NB4 (cell line): ENCODE measurements at places on chromosomes 6 and 20.

DNA sequence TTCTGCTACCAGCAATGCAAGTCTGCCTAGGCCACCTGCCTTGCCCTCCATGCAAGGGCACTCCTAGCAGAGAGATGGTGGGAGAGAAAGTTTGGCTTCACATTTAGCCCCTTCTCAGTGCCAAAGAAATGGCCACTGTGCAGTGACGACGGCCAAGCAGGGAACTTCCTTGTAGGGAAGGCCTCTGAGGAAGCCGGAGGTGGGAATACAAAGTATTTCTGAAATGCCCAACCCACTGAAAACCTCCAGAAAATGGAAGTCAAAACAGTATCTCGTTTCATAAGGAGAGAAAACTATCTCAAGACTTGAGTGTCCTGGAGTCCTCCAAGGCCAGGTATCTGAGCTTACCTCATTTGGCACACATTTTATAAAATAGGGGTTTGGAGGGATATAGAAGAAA, 42.7 kb downstream of the JAG1 start:
- no peak for DNase-seq

DNA sequence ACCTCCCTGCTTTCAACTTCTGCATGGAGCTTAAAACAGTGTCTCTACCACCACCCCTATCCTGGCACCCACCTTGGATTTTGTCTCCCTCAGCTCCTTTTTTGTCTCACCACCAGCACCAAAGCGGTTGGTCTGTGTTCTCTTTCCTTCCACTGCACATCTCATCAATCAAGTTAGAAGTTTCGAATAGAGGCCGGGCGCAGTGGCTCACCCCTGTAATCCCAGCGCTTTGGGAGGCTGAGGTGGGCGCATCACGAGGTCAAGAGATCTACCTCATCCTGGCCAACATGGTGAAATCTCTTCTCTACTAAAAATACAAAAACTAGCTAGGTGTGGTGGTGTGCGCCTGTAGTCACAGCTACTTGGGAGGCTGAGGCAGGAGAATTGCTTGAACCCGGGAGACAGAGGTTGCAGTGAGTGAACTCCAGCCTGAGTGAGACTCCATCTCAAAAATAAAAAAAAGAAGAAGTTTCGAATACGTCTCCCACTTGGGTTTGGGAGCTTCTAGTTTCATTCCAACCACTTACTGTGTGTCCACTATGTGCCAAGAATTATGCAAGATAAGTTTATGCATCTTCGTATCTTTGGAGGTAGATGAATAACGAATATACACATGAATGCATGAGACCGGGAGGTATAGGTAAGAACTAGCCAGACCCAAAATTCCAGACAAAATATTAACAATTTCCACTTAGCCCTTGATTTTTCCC, 5.9 kb downstream of the PCED1A start:
- DNase-seq, result no peak

GRCh38 chr6:125154761-125155135, 1.2 kb downstream of the TPD52L1 start:
- no peak for DNase-seq

- DNase-seq, result no peak
Measured at GRCh38 chr6:3820563-3820962, 28.6 kb upstream of the FAM50B start.

GRCh38 chr6:63546236-63546635, 26.0 kb upstream of the LOC128125822 start:
- no peak for DNase-seq

DNA sequence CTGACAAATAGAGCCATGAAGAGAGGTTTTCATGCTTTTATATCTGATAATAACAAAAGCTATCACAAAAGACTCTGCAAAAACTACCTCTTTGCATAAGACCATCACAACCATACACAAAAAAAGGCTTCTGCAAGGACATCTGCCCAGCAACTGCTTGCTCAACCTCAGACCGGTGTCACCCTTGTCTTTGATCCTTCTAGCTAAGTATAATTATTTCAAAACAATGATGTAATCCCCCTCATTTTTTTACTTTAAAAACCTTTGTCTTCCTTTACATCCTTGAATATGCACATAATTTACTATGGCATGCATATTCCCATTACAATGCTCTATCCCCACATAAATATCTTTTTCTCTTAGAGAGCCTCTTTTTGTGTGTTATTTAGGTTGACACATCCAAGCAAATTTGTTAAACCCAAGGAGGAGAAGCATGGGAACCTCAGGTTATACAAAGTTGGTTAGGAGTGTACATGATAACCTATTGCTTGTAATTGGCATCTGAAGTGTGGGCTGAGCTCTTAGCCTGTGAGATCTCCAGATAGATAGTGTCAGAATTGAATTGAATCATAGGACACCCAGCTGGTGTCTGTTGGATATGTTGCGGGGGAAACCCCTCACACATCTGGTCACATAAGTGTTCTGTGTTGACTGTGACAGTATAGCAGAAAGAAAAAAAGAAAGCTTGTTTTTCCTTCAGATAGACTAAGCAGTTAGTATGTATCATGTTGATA, 20.7 kb upstream of the CGA start:
- DNase-seq, result peak; percentile 7

DNA sequence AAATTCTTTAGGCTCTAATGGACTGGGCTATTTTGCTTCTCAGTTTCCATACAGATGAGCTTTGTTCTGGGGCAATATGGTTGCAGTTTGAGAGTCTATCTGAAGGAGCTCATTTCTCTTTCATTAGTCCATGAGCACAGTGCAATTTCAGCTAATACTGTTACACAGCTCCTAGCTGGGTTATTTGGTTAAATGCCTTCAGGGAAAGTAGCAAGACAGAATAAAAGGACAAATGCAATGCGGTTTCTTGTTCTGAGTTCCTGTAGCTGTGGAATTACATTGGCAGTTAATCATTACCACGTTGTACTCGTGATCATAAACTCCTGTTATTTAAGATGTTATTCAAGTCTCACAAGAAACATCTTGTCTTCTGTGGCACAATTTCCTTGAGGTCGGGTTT, 127.7 kb downstream of the BFSP1 start:
- no peak for DNase-seq

- DNase-seq, result no peak
Measured at GRCh38 chr20:39563349-39563748, 601.2 kb downstream of the DHX35 start.

- no peak for DNase-seq
Measured at GRCh38 chr6:16154904-16155303, 26.0 kb downstream of the MYLIP start.

GRCh38 chr20:36084897-36085613, 69.5 kb upstream of the EPB41L1 start:
- DNase-seq, result peak; percentile 59

DNA sequence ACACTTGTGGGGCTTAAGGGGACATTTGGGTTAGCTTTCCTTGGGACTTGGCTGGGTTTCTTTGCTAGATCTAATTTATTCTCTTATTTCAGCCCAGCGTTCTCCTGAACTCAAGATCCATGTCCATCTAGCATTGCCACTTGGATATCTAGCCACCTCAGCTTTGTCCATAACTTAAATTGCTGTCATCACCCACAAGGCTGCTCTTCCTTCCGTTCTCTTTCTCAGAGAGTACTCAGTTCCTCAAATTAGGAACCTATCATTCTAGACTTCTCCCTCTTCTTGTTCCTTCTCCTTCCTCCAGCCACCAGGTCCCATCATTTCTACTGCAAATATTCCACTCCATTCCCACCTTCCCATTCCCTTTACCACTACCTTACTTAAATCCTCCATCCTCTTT, 4.3 kb downstream of the SMIM26 start:
- DNase-seq, result no peak

GRCh38 chr6:154579485-154579884, 69.0 kb upstream of the CNKSR3 start:
- DNase-seq, result no peak

DNA sequence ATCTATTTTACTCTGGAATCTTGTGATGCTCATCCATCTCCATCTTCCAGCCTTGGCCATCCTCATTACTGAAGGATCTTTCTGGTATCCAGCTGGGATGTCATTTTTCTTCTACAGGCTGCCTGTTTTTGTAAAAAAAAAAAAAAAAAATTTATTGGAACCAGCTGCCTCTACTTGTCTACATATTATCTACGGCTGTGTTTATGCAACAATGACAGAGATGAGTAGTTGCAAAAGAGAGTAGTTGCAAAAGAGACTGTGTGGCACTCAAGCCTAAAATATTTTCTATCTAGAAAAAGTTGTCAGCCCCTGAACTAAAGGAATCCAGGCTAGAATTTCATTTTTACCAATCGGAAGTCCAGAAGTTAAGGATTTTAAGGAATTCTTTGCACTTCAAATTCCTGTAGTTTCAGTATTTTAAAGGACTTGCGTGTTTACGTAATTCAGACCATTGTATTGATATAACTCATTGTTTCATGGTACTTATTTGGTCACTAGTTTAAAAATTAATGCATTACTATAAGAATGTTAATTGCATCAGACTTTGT, 38.6 kb upstream of the PLCG1 start:
- no peak for DNase-seq

DNA sequence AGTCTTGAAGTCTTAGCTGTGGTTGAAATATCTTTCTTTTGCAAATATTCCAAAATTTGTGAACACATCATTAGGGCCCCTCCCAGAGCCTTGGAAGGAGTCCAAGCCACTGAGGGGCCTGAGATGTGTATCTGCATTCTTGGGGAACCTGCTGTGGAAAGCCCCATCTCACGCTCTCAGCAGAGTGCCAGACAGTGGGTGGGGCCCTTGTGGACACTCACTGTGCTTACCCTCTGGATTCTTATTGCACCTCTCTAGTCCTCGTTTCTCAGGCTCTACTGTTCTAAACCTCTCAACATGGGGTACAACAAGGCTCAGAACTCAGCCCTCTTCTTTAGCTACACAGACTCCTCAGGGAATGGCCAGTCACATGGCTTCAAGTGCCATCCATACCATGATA, 416.2 kb upstream of the CDH4 start:
- no peak for DNase-seq

DNA sequence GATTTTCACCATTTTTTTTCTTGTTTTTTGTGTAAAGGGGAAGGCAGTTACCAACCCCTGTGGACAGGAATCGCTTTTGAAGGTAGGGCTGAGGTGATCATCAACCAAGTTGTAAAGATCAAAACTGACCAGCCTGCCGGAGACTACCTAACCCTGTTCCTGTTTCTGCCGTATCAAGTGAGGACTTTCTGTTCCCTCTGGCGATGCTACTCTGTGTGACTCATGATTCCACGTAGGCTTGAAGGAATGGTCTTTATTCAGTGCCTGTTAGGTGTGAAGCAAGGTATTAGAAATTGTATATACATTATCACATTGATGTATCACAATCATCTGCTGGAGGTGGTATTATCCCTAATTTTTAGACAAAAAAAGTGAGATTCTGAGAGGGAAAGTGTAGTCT, 161.3 kb downstream of the SOX4 start:
- DNase-seq, result no peak
